ENCODE measurements at places on chromosomes 3 and 15. TPM values are rescaled to one million over a fixed set of nuclear protein-coding genes. Genes with fewer than 3 reads are reported as not detected.

GRCh38 chr3:37494216-37494615 lies 319.8 kb upstream of the LRRFIP2 start:
- DNase-seq = no peak

- no peak for DNase-seq
These were observed 36.1 kb upstream of the LIMD1 start for GRCh38 chr3:45558431-45558830.

DNA sequence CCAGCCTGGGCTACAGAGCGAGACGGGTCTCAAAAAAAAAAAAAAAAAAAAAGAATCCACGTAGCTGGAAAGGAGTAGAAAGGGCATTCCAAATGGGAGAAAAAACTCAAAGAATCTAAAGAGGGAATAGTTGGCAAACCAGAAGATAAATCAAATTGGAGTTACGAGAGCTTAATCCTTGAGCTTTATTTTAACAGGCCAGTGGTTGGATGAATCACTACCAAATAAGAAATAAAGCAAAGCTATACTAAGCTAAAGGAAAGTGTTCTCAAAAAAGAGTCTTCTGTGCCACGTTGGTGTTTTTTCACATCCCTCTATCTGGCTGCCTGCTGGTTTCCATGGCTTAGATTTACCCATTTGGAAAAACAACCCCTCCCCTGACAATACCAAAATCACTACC lies 14.0 kb downstream of the VGLL4 start:
- DNase-seq = no peak

DNA sequence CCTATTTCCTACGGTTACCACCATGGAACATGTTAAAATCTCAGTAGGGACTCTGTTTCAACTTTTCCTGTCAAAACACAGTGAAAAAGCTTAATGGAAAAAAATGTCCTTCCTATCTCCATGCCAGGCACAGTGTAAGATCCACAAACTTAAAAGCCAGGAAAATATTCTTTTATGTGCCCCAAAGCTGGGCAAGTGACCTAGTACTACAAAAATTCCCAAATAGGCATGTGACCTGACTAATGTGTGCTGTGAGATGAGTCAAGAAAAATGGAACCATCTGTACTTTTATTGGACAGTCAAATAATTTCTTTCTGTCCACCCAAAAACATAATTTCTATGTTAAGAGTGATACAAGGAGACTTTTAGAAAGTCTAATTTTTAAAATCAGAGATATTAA lies 406.0 kb downstream of the ZBTB20 start:
- no peak for DNase-seq

DNA sequence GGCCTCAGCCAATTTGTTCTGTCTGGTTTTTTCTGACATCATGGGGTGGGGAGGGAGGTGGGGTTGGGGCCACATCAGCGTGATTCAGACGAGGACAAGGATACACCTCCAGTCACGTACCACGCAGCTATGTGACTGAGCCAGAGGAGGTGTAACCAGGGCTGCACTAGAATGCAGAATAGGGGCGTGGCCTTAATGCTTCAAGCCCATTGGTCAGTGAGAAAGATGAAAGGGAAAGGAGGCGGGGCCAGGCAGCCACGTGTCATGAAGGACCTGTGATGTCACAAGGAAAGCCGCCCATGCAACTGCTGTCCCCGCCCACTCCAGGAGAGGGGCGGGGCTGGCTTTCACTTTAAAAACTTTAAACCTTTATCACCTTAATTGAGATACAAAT lies at the start of gene GOLGA6L2:
TSS of gene GOLGA6L2 (minus strand) at position 137 of the 394 bp plus-strand sequence. CDS start at position 75, 62 bp downstream.
- DNase-seq = no peak

DNA sequence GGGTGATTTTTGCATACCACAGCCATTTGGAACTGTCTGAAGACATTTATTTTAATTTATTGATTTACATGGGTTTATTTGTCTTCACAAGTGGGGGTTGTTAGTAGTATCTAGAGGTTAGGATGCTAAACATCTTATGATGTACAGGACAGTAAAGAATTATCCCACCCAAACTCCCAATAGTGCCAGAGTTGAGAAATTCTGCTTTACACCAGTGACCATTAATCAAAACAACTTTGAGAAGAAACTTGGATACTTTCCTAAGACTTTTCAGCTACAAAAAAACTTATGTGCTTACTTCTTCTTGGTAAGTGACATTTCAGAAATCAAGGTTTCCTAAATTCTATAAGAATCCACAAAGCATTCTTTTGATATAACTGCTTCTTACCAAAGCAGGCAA lies 156.7 kb downstream of the SUCLG2 start:
- no peak for DNase-seq

GRCh38 chr15:70051948-70052633 lies 45.6 kb downstream of the TLE3 start:
- DNase-seq = no peak

DNA sequence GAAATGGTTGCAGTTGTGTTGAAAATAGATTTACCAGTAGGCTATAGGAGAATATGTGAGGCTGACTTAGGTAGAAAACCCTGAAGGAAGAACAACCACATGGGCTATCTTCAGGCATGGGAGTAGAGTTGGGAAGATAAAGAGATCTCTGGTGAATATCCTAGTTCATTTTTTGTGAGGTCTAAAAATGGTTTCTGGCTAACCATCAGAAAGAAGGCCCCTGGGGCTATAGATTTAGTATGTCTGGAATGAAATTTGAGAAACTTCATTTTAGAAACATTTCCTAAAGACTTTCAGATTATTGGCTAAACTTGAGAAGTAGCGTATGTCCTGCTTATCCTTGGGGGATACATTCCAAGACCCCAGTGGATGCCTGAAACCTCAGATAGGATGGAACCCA lies 148.2 kb downstream of the NAALADL2 start:
- DNase-seq = no peak

DNA sequence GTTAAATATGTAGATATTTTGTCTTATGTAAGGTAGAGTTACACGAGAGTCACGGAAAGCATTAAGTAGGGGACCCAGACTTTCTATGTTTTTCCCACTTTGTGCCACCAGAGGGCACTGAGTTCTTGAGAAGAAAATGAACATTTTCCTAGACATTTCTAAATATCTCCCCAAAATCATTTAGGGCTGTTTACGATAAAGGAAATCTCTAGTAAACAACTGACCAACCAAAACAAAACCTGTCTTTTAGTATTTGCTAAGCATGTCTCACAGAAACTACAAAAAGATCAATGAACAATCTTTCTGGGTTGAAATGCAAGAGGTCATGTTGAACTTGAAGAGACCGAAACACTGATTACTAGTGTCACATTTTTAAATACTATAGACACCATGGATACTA lies 16.1 kb downstream of the POU1F1 start:
- peak; percentile 24 for DNase-seq

DNA sequence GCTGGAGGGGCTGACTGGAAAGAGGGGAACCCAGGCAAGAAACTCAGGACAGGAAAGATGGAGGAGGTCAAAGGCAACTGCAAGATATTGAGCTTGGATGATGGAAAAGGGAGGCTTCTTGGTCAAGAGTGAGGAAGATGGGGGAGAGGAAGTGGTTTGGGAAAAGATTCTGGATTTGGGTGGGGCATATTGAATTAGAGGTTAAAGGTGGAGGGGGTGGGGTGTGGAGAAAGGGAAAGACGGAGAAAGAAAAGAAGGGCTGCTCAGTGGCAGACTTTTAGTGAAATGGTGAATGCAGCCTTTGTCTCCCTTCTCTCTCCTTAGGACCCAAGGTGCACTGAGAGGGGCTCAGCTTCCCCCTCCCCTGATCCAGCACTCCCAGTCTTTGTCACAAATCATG lies 655 bp upstream of the FAM3D start:
- DNase-seq = no peak

- DNase-seq = peak; percentile 39
These were observed 329.4 kb downstream of the TBC1D5 start for GRCh38 chr3:17412950-17413530.

- no peak for DNase-seq
These were observed 23.7 kb downstream of the ATRIP start for GRCh38 chr3:48470286-48470685.

GRCh38 chr3:188916934-188917401 lies 254.8 kb upstream of the TPRG1 start:
- peak; percentile 48 for DNase-seq

DNA sequence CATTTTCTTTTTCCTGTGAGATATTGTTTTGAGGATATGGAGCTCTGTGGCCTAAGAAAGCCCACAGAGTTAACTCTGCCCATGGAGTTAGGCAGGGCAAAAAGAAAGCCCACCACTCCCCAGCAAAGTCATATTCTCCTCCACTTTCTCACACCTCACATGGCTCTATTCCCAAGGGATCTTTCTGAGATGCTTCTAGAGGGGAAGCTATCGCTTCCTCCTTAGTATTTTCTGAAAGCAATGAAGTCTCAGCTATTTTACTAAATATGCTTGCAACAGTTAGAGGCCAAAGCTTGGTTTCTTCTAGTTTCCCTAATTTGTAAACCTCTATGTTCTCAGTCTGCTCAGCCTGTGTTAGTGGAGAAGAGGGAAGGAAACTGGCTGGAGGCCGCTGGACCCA lies 80.3 kb upstream of the EOMES start:
- DNase-seq = no peak

GRCh38 chr3:23979569-23979968 lies 34.5 kb downstream of the NR1D2 start:
- DNase-seq = no peak

GRCh38 chr15:51089041-51089440 lies 5.7 kb downstream of the TNFAIP8L3 start:
- no peak for DNase-seq

- no peak for DNase-seq
These were observed 2.8 kb downstream of the FURIN start for GRCh38 chr15:90871139-90871715.

- DNase-seq = no peak
These were observed 40.9 kb downstream of the MUC20 start for GRCh38 chr3:195761567-195762248.

- DNase-seq = no peak
These were observed 259.2 kb downstream of the CD47 start for GRCh38 chr3:107831590-107831989.

DNA sequence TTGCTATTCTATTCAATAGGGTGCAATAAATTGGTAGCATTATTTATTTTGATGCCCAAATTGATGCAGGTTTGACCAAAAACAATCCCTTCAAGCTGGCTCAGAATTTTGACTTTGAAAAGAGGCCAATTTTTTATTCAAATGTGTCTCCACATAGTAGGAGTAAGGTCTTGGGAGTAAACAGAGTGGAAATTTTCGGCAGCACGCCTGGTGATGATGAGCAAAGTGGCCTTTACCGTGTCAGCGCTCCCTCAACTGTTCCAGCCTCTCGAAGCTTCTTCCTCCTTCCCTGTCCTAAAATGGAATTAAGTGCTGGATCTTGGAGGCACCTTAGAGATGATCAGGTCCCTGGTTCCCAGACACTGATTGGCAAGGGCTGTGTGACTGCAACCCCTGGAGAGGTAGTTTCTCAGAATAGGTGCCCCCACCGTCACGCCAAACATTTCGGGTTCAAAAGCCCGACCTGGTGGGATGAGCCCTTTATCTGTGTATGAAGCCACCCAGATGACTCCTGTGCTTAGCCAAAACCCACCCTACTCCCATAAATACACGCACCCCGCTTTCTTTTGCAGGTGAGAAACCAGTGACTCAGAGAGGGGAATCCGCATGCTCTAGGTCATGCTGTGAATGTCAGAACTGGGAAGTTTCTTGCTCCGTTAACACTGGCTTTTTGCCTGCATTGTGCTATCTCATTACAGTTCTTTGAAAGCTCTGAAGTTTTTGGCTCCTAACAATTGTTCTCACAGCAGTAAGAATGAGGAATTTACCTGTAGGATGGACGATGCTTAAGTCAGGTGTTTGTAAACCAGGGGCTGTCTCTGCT lies 89.1 kb downstream of the CRYGS start:
- DNase-seq = no peak

GRCh38 chr15:34331809-34332208 lies 5.8 kb downstream of the SLC12A6 start:
- no peak for DNase-seq

GRCh38 chr15:72786676-72787345 lies 3.3 kb upstream of the ADPGK start:
- DNase-seq = no peak

GRCh38 chr3:58151637-58152036 lies 59.1 kb downstream of the DNASE1L3 start:
- DNase-seq = no peak

GRCh38 chr15:84807228-84807627 lies 9.9 kb upstream of the ALPK3 start:
- no peak for DNase-seq

The P3H2 gene
- polyA plus RNA-seq = not detected

The SEMA5B gene
- not detected for polyA plus RNA-seq

The GOLGA8Q gene
- polyA plus RNA-seq = not detected

The ABI3BP gene
- not detected for polyA plus RNA-seq

The PAK6 gene
- polyA plus RNA-seq = not detected

The ITPR1 gene
- 15.1 TPM for polyA plus RNA-seq

The PLOD2 gene
- polyA plus RNA-seq = not detected

All from naive thymus-derived CD4-positive, alpha-beta T cell (primary cell).